GM13976 (cell line): ENCODE measurements at places on chromosomes 1 and 21.

DNA sequence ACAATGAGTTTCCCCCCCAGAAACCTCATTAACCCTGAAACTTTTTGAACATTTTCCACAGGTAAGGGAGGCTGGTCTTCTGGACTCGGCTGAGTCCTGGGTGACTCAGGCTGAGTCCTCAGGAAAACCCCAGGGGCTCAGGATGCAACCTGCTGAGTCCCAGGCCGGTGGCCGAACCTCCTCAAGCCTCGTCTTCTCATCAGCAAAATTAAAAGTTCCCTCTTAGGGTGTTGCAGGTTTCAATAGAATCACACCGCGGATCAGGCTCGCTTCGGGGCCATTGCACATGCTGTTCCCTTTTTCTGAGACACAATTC lies 35.0 kb upstream of the GRHL3 start:
- no peak for DNase-seq

DNA sequence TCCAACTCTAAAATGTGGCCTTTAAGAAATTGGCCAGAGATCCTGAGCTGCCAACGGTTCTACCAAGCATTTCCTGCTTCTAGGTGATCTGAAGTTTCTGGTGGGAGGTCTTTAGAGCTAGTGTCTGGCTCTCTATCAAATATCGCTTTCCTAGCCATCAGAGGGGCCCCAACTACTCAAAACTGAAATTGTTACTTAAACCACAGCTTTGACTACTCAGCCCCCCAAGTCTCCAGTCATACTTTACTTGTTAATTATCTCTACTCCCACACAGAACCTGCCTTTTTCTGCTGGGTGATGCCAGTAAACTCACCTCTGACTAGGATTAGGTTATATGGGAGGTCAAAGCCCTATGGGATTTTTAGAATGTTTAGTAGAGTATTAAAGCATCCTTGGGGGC lies 95.1 kb downstream of the FASLG start:
- DNase-seq: no peak

- no peak for DNase-seq
Measured at GRCh38 chr1:228448372-228448771, 31.7 kb upstream of the TRIM17 start.

DNA sequence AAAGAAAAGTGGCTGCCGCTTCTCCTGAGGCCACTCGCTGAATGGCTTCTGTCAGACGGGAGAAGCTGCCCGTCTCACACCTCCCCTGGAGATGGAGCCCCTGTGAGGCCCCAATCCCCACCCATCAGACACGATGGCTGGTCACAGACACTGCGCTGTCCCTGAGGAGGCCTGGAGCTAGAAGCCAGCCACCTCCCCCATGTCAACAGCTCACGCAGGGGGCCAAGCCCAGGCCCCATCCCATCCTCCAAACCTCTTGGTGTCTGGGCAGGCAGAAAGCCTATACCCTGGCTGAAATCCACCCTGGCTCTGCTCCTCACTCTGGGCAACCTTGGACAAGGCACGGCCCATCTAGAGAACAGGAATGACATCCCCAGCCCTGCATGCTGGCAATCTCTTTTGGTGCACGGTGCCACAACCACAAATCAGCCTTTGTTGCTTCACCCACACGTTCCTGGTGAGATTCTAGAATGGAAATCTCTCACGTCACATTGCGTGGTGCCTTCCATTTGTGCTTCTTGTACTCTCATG lies 273.9 kb upstream of the VAMP3 start:
- no peak for DNase-seq

GRCh38 chr21:45019076-45019886 lies 55.1 kb upstream of the ADARB1 start:
- DNase-seq: no peak
